ENCODE measurements at places on chromosomes 16 and 17.

DNA sequence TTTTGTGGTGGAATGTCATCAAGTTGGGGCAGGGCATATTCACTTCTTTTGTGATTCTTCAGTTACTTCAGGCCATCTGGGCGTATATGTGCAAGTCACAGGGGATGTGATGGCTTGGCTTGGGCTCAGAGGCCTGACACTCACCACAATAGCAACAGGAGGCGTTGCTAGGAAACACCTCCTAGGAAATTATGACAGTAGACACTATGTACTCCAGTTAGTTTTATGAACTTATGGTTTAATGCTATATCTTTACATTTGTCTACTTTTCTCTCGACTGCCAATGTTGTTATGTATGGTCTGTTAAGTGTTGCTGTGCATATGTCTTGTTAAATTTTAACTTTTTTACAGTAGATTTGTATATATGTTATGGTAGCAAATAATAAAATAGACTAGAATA, 788.7 kb upstream of the GOT2 start:
- DNase-seq = no peak

GRCh38 chr17:66430846-66431795, 128.7 kb downstream of the PRKCA start:
- no peak for DNase-seq

- no peak for DNase-seq
Observed at GRCh38 chr17:41917192-41917591, 1.6 kb downstream of the ACLY start.

DNA sequence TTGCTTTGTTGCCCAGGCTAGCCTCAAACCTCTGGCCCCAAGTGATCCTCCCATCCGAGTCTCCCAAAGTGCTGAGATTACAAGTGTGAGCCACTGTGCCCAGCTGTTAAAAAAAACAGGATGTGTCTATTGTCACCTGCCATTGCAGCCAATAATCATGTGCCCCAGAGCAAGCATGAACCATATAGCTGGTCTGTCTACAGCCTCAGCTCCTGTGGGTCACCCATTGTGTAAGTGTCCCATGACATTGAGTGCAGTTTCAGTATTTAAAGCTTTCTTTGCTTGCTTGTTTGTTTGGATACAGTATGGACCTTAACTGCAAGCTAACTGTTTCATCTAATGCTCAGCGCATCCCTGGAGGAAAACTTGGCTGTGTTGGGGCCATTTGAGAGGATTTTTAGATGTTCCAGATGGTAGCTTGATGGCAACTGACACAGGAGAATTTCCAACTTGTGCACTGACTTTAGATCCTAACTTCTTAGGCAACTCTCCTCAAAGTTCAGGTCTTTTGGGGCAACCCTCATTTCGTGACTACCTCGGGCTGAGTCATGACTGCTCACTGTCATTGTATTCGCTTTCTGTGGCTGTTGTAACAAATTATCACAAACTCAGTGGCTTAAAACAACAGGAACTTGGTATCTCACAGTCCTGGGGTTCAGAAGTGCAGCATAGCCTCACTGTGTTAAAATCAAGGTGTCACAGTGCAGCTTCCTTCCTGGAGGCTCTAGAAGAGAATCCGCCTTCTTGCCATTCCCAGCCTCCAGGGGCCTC, 30.3 kb upstream of the ADORA2B start:
- DNase-seq = no peak

GRCh38 chr17:8475227-8475626, 39.5 kb downstream of the NDEL1 start:
- DNase-seq = no peak

- DNase-seq = no peak
Observed at GRCh38 chr16:83227336-83227735, 580.4 kb upstream of the HSBP1 start.

DNA sequence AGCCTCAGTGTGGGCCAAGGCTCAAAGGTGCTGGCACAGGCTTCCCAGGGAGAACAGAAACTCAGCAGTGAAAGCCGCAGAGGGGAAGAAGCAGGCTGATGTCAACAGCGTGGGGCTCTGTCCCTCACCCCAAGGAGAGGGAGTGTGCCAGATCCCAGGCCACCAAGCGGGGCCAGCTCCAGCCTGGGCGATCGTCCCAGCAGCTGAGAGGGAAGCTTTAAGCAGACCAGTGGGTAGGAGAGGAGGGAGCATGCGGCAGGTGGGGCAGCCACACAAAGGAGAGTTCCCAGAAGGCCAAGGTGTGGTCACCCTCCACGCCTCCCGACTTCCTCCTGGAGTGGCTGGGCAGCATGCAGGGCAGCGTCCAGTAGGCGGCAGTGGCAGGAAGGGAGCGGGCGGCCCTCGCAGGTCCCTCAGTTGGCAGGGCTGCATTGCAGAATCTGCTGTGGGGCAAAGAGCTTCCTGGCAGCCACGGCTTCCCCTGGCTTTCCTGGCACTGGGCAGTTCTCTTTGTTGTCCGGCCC, 6.0 kb downstream of the SYNGR2 start:
- no peak for DNase-seq

- DNase-seq = peak; percentile 69
Observed at GRCh38 chr17:72273289-72274056, 152.7 kb downstream of the SOX9 start.

DNA sequence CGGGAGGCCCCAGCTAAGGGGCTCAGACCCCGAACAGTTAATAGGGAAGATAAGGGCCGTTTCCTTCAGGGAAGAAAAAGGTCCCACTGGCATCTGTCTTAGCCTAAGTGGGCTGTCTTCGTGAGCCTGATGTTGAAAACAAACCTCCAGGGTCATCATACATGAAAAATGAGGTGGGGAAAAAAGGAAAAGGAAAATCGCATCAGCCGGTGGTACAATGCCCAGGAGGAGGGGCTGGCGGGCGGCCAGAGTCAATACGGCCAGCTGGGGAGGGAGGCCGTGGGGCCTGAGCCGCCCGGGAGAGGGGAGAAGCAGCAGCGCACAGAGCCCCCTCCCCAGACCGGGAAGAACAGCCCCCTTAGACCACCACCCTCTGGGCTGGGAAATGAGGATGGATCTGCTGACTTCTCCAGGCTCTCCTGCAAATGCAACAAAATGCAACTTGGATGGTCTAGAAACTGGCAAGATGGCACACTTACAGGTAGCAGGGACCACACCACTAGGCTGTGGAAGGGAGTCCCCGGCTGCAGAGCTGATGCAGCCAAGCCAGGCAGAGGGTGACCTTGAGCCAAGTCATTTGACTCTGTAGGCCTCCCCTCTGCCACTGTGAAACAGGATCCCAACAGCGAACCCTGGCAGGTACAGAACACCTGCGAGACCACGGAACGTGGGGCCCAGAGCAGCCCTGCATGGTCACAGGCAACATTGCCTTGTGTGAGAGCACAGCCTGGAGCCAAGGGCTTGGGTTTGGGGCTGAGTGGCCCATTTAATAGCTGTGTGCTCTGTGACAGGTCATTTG, 448.5 kb downstream of the SOX9 start:
- DNase-seq = no peak

DNA sequence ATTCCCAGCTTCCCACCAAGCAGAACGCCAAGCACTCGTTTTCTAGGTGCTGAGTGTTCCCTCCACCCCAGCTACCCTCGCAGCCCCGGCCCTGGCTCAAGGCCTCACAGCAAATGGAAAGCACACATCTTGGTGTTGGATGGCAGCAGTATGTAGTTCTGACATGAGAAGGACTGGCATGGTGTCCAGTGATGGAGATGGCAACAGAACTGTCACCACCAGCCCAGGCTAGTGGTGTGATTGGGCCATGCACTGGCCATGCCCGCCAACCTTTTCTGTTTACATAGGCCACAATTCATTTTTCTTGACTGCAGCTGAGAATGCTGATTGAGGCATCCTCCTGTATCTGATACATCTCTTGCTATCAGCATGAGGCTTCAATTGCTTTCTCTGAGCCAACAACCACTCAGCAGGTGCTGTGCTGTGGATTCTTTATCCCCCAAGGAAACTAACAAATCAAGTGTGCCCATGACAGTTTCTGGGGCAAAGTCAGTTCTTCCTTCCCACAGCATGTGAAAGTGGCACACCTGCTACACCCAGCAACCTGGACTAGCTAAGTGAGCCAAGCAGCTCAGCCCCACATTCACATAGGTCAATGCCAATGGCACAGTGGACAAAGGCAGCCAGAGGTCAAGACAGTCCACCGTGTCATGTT, 3.8 kb downstream of the SLC12A4 start:
- no peak for DNase-seq

DNA sequence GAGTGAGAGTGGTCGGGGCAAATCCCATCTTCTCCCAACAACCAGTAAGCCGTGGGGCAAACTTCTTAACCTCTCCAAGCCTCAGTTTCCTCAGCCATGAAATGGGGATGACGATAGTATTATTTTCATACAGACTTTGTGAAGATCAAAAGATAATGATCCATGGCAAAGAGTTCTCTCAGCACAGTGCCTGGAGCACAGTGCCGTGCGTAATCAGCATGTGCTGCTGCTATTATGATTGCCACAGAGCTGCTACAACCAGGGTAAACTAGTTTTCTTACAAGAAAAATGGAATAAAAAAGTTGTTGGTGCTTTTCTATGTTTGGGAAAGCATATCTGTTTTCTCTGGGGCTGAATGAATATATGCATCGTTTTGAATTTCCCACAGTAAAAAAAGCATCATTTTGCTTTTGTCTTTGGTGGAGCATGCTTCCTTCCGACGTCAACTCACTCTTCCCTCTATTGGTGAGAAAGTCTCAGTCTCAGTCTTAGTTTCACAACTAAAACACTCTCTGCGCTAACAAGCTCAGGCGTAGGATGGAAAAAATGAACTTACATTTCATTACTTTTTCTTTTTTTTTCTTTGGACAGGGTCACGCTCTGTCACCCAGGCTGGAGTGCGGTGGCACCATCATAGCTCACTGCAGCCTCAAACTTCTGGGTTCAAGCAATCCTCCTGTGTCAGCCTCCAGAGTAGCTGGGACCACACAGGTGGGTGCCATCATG, 37.2 kb downstream of the CDK5R1 start:
- DNase-seq = no peak

GRCh38 chr16:75086688-75087374, 29.7 kb downstream of the LDHD start:
- DNase-seq = no peak

DNA sequence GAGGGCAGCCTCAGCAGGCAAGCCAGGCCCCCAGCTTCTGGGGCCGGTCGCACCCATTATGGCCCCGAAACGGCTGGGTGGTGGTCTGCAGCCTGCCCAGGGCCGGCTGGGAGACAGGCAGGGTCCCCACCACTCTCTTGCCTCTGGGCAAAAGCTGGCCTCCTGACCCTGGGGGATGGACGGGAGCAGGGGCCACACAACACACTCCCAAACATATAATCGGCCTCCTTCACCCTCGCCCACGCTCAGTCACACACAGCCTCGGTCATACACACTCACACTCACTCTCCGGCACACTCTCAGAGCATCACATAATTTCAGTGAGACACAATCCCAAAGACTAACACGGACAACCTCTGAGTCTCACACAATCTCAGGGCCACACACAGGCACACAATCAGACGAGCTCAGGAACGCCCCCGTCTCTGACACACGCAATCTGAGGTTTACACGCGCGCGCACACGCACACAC, 589 bp downstream of the PEMT start:
- DNase-seq = no peak

- no peak for DNase-seq
Observed at GRCh38 chr16:88448461-88449266, 4.4 kb upstream of the ZFPM1 start.

- DNase-seq = no peak
Observed at GRCh38 chr16:88895335-88895734, 28.9 kb upstream of the PABPN1L start.

GRCh38 chr16:16025214-16025968, 76.0 kb downstream of the ABCC1 start:
- DNase-seq = no peak

DNA sequence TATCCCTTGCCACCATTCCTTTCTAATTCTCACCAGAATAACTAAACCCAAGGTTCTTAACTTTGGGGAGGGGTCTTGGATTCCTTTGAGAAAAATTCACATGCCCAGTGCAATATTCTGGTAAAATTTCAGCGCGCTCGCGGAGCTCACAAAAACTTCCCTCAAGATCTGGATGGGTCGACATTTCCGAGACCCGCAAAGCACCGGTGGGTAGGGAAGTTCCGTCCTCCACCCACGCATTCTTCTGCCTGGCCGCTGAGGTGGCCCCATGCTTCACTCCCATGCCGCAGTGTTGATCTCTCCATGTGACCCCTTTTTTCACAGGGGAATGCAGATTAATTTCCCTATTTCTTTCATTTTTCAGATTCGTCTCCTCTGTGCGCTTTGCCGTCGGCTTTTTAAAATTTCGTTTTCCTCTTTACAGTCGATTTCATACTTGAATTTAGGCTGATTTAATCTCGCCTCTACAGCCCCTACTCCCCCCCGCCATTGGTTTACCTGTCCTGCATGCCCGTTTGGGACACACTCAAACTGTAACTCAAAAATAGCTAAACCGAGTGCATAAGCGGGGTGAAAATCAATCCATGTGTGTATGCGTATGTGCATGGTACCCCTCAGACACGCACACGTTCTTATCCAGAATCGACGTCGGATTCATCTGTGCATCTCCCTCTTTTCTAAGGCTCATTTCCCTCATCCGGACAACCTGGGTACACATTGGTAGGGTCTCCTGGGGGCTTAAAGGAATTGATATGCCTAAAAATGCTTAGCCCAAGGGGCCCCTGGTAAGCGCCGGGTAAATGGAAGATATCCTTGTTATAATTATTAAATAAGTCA, 1.4 kb upstream of the SP6 start:
- DNase-seq = no peak

DNA sequence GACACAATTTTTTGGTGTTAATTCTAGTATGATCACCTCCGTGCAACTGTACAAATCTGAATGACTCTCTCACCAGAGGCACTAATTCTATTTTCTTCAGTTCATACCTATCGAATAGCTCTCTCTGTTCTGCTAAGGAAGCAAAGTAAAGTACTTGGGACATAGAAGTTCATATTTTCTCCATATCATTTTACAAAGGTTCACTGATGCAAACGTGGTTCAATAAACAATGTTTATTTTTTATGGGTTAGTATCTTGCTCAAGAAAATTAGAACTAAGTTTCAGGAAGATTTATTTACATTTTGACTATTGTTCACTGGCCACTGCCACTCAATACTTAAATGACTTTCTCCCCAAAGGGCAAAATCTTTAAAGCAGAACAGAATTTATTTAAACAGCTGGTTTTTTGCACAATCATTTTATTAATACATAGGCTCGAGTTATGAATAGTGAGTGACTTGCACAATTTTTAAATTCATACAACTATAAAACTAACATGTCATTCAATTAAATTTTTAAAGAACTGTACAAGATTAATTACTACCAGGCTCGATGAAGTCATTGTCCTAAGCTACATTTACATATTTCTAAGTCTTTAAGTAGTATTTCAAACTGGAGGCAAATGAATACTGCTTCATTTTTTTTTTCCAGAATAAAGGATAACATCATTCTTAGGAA, 255.8 kb downstream of the C16orf95 start:
- no peak for DNase-seq

- no peak for DNase-seq
Observed at GRCh38 chr17:75830164-75831031, 13.8 kb downstream of the UNC13D start.
